ENCODE measurements at places on chromosomes 3 and 15.

DNA sequence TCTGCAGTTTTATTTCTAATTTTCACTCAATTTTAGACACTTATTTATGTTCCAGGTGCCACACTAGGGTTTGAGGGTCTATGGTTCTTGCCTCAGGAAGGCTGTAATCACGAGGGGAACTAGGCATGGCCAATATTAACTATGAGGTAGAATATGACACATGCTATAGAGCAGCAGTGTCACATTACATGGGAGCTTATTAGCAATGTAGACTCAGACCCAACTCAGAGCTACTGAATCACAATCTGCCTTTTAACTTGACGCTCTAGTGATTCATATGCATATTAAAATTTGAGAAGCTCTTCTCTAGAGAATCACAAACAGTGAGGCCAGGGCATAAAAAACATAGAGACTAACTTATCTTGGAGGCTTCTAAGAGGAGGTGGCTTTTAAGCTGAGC lies 32.8 kb upstream of the MRPL3 start:
- no peak for DNase-seq

GRCh38 chr3:98600412-98601095 lies 7.1 kb upstream of the CPOX start:
- no peak for DNase-seq

DNA sequence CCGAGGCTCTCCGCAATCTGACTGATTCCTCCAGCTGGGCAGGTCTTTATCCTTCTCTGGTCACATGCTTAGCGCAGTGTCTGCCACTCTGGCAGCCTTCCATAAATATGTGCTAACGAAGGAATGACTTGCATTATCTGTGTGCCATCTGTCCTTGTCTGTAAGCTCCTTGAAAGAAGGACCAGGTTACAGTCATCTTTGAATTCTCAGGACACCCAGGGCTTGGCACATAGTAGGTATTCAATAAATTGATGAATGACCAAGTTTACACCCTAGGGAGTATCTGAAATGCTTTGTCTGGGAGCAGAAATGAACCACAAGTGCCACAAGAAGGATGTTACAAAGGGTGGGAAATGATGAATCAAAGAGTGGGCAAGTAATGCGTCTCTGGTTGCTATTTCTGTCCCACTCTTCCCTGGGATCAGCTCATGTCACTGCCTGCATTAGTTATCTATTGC lies 16.5 kb upstream of the FAM3D start:
- no peak for DNase-seq

GRCh38 chr15:85770096-85771041 lies 24.4 kb downstream of the KLHL25 start:
- no peak for DNase-seq

GRCh38 chr15:39381517-39381916 lies 199.4 kb upstream of the THBS1 start:
- no peak for DNase-seq

DNA sequence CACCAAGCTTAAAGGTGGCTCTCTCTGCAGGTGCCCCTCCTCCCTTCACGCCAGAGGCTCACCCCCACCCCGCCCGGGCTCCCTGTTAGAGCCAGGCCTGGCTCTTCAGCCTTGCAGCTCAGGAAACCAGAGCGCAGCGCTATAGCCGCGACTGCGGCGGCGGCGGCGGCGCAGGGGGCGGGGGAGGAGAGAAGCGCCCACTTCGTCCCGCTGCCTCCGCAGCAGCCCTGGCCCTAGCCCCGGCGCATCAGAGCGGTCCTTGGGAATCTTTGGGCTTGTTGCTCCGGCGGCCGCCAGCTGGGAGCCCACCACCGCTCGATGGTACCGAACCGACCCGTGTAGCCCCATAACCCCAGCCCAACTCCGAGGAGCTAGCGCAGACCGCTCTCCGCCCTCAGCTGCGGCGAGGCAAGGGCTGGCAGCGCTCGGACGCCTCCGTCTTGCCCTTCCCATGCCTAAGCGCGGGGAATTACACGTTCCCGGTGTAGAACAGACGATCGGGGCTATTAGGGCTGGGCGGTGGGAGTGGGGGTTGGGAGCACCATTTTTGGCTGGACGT lies 1.2 kb downstream of the RASGRF1 start:
- DNase-seq: no peak

- DNase-seq: peak; percentile 4
These were observed 322.9 kb downstream of the SLC9A9 start for GRCh38 chr3:143525408-143525807.

DNA sequence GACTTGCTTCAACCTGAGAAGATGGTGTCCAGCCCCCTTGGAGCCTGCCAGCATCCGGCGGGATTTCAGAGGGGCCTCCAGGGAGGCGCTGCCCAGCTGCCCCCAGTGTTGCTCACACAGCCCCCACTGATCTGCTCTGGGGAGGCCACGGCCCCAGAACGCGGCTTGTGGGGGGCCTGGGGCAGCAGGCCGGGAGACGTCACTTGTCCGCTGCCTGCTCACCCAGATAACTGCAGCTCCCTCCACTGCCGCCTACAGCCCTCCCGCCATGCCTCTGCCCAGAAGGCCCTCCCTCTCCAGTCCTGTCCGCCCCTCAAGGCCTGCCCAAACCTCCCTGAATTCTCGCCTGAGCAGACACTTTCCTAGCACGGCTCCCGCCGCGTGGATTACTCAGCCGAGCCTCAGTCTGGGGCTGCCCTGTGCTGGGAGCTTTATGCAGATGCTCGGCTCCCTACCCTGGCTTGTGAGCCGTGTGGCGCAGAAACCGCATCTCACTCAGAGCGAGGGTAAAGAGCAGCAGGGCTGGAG lies 17.2 kb upstream of the ADIPOQ start:
- peak; percentile 69 for DNase-seq

GRCh38 chr3:56862352-56863062 lies 60.8 kb upstream of the ARHGEF3 start:
- DNase-seq: peak; percentile 62

DNA sequence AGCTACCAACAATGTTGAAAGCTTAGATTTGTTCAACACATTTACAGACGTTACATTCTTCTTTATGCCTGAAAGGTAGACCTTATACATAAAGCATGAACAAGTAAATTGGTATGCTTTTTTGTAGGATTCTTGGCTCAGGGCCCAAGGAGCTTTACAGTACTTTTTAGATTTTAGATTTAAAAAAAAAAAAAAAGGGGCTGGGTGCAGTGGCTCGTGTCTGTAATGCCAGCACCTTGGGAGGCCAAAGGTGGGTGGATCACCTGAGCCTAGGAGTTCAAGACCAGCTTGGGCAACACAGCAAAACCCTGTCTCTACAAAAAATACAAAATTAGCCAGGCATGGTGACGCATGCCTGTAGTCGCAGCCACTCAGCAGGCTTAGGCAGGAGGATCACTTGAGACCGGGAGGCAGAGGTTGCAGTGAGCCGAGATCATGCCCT lies 39.7 kb downstream of the MEF2A start:
- peak; percentile 11 for DNase-seq

- DNase-seq: no peak
These were observed 26.6 kb downstream of the QTRT2 start for GRCh38 chr3:114083112-114083511.

DNA sequence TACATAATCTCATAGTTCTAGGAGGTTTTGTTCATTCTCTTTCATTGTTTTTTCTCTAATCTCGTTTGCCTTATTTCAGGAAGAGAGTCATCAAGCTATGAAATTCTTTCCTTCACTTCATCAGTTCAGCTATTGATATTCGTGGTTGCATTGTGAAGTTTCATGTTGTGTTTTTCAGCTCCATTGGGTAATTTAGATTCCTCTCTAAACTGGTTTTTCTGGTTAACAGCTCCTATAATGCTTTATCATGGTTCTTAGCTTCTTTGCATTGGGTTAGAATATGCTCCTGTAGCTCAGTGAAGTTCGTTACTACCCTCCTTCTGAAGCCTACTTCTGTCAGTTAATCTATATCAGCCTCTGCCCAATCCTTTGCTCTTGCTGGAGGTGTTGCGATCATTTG lies 69.4 kb upstream of the CD96 start:
- no peak for DNase-seq

DNA sequence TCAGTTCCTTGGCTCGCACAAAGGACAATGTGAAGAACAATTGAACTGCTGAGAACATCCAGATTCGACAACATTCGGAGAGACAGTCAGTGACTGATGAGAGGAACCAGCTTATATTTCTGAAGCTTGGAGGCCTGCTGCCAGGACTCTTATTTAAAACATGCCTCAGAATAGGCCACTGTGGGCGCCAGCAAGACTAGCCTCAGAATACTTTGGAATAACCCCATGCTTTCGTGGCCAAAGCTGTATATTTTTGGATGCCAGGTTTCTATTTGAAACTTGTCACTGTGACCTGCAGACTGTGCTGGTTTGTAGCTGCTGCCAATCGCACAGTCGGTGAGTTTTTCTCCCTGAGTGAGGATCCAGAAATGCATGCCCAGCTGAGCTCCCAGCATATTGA lies 129.9 kb upstream of the UBE3A start:
- DNase-seq: peak; percentile 34

- no peak for DNase-seq
These were observed 123.8 kb downstream of the SV2B start for GRCh38 chr15:91223863-91224262.

DNA sequence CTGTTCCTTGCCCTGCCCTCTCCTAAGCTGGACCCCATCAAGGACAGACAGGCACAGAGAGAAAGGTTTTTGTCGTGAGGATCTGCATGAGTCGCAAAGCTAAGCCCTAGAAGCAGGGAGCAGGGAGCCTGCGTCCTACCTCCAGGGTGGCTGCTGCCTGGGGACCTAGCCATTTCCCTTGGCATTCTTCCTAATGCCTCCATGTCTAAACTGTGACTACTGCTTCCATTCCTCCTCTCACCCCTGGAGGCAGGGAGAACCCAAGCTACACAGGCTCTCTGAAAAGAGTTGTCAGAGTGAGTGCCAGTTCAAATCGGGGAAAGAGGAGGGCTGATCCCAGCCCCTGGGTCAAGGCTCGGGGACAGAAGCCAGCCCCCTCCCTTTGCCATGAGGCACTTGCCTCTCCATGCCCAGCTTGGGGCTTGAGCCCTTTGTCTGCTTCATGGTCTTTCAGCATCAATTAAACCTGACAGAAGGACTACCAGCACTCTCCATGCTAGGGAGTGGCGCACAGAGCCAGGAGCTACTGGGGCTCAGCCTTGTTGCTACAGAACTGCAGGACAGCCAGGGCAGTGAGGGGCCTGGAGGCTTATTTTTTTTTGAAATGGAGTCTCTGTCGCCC lies 2.4 kb downstream of the GCHFR start:
- DNase-seq: no peak

GRCh38 chr3:157498371-157498770 lies 4.8 kb downstream of the VEPH1 start:
- DNase-seq: no peak

- peak; percentile 34 for DNase-seq
These were observed 82.8 kb downstream of the PPARG start for GRCh38 chr3:12371525-12372140.

DNA sequence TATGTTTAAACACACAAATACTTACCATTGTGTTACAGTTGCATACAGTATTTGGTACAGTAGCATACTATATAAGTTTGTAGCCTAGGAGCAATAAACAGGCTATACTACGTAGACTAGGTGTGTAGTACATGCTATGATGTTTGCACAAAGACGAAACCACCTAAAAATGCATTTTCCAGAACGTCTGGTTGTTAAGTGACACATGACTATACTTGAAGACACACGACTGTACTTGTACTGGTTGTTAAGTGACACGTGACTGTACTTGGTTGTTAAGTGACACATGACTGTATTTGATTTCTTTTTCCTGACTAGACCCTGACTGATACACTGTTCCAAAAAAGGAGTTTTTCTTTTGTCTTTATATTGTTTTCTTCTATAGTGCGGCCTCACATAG lies 34.1 kb downstream of the RAB8B start:
- no peak for DNase-seq

DNA sequence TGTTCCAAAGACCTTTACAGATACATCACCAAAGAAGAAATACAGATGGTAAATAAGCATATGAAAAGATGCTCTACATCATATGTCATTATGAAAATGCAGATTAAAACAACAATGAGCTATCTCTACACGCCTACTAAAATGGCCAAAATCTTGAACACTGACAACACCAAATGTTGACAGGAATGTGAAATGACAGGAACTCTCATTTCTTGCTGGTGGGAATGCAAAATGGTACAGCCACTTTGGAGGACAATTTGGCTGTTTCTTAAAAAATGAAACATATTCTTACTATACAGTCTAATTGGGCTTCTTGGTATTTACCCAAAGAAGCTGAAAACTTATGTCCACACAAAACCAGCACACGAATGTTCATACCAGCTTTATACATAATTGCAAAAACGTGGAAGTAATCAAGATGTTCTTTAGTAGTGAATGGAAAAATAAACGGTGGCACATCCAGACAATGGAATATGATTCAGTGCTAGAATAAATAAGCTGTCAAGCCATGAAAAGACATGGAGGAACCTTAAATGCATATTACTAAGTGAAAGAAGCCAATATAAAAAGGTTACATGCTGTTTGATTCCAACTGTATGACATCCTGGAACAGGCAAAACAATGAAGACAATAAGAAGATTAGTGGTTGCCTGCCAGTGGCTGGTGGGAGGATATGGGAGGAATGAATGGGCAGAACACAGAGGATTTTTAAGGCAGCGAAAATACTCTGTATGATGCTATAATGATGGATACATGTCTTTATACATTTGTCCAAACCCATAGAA lies 81.3 kb upstream of the NEDD4 start:
- DNase-seq: peak; percentile 9

- peak; percentile 39 for DNase-seq
These were observed 45.7 kb downstream of the CHSY1 start for GRCh38 chr15:101206176-101206591.

DNA sequence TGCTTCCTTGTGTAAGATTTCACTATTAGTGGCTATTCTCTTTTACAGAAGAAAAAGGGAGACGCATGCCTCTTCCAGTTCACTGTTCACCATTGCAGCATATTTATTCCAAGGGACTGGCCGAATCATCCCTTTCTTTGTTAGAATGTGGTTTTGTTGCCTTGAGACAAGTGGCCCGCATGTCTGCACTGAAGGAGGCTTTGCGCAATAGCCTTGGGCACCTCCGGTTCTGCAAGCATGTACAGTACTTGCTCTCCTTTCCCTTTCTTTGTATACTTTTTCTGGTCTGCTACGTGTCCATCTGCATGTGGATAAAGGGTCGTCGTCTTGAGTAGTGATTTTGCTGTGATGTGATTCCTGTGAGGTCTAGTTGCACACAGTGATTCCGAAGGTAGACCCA lies 43.0 kb downstream of the FLNB start:
- DNase-seq: peak; percentile 85

- peak; percentile 37 for DNase-seq
These were observed 11.0 kb downstream of the TCF12 start for GRCh38 chr15:56929399-56929798.

DNA sequence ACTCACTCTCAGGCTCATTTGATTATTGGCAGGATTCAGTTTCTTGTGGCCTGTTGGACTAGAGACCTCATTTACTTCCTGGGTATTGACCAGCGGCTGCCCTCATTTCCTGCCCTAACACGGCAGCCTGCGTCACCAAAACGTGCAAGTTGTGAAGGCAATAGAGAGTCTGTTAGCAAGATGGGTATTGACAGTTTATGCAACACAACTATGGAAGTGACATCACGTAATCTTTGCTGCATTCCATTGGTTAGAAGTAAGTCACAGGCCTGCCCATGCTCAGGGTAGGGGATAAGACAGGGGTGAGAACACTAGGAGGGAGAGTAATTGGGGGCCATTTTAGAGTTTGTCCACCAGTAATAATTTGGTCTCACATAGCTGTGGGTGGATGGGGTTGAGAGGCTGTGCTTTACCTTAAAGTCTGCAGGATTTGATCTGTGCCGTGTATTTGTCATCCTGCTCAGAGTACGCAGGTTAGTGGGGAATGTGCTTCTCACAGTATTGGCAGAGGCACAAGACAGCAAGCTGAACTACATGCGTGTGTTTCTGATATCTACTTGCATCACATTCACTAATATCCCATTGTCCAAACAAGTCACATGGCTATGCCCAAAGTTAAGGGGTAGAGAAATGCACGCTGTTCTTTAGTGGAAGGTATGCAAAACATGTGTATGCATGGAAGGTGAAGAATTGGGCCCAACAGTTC lies 83.3 kb downstream of the EDEM1 start:
- DNase-seq: no peak

All from fibroblast of the aortic adventitia (primary cell).